NCI-H748 treated with DMSO at 0.1 percent for 48 hours (cell line): ENCODE measurements at places on chromosomes 2 and 18.

DNA sequence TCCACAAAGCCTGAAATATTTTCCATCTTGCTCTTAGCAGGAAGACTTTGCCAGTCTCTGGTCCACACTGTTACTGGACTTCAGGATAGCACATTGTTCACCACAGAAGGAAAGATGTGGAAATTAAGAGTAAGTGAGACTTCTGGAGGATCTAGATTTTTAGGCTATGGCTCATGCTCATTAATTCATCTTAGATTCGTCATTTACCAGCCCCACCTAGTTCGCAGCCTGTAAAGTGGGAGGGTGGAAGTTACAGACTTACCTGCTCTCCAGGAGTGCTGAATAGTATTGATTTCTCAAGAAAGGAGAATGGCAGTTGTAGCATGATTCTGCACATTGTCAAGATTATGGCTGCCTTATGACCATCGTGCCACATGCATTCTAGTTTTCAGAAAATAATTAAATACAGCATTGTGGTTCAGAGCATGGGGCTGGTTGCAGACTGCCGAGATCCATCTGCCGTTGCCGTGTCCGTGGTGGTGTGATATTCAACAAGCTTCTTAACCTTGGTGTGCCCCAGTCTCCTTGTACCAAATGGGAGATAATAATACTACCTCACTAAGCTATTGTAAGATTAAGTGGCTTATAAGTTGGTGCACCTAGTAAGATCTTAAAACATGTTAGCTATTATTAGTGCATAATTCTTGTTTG is 56.8 kb downstream of the RNF144A start:
- DNase-seq = no peak

DNA sequence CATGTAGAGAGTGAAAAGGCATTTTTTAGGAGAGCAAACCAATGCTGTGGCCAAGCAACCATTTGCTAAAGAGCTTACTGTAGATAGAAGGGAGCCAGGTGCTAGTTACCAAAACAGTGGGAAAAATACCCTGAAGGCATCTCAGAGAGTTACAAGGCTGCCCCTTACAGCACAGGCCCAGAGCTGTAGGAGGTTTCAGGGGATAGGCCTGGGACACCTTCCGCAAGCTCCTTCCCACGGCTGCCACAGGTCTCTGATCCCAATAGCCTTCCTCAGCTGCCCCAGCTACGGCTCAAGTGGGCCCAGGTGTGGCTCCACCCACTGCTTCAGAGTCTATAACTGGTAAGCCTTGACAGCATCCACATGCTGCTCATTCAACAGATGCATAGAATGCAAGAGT is 18.2 kb upstream of the PPM1B start:
- DNase-seq = no peak

DNA sequence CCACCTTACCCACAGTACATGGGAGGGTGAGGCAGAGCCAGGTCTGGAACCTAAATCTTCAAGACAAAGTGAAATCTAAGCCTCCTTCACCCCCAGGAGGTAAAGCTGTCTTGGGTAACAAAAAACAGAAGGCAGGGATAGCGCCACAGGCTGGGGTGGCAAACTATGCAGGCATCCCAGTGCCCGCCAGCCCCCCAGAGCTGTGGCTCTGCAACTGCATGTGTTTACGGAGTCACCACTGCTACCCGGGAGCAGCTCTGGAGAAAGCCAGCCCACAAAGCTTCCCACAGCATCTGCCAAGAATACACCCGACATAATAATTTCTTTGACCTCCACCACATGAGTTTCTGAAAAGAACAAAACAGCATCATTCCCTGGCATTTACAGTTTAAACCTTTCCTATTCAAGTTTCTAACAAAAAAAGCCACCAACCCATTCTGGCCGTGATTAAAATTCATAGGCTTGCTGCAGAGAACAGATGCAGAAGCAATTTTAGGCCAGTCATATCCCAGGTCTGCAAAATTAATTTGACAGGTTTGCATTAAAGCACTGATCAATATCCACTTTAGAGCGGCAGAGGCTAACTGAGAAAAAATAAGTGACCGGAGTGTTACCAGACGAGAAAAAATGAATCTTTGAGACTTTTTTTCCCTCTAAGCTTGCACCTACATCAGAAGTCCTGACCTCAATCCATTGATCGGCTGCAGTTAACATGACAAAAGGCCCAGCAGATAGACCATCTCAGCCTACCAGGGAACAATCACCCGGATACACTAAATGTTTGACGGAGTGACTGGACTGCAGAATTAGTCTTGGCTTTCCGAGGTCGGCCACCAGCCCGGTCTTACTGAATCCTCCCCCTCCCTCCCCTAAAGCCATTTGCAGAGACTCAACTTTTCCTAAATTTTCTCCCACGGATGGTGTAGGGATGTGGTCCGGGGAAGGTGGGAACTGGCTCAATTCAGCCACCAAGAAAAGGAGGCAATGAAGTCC is 309.6 kb upstream of the SKOR2 start:
- DNase-seq = no peak

GRCh38 chr18:33838054-33838453 is 260.0 kb downstream of the ASXL3 start:
- DNase-seq = no peak

DNA sequence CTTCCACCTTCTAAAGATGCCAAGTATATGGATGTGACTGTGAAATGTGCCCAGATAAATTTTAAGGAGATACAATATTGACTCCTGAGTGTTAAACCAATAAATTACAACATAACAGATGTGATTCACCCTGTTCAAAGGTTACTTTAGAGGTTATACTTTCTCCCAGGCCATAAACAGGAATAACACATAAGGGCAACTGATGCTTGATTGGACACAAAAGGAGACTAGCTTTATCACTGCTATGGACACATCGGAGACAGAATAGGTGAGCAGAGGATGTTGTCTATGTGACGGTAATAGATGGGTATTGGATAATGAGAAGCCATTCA is 31.9 kb upstream of the SLC25A52 start:
- no peak for DNase-seq

GRCh38 chr18:35112696-35113095 is 71.5 kb downstream of the MAPRE2 start:
- DNase-seq = no peak
